ENCODE measurements at places on chromosomes 7 and 10.

- no peak for DNase-seq
Measured at GRCh38 chr10:62501547-62501946, 127.4 kb downstream of the ZNF365 start.

DNA sequence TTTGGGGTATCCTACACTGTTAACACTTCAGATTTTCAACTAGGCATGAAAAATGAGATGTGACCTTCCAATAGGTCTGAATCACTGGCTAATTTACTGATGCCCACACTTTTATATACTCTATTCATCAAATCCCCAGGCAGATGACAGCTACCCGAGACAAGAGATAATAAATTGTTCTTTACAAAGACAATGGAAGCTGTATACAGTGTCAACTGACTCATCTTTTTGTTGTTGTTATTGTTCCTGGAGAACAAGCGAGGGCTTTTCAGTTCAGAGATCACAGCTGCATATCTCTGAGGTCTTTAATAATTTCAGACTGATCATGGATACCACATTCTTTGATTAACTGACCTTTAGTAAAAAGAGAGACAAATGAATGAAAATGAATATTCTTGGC lies 228.9 kb downstream of the SDHAF3 start:
- DNase-seq: no peak

DNA sequence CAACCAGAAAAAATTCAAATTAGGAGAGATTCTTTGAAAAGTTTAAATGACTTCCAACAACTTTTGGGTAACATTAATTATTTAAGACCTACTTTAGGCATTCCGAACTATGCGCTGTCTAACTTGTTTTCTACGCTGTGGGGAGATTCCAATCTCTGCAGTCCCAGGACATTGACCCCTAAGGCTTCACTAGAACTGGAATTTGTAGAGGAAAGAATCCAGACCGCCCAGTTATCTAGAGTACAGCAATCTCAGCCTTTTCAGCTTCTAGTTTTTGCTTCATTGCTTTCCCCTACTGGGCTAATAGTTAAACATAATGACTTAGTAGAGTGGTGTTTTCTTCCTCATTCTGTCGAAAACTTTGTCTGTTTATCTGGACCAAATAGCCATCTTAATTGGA lies 14.9 kb upstream of the DDC start:
- no peak for DNase-seq

GRCh38 chr7:47333959-47334358 lies 248.0 kb downstream of the TNS3 start:
- DNase-seq: no peak

- no peak for DNase-seq
Measured at GRCh38 chr10:4545062-4545461, 280.9 kb upstream of the AKR1E2 start.

GRCh38 chr10:91411621-91412020 lies 1.5 kb downstream of the HECTD2 start:
- DNase-seq: no peak

- no peak for DNase-seq
Measured at GRCh38 chr10:128721963-128722445, 595.8 kb upstream of the MKI67 start.

- no peak for DNase-seq
Measured at GRCh38 chr7:134548877-134549276, at the start of gene AKR1B15. TSS of gene AKR1B15 (plus strand) at chr7:134549110. CDS start at chr7:134564620, 15,510 bp downstream.

DNA sequence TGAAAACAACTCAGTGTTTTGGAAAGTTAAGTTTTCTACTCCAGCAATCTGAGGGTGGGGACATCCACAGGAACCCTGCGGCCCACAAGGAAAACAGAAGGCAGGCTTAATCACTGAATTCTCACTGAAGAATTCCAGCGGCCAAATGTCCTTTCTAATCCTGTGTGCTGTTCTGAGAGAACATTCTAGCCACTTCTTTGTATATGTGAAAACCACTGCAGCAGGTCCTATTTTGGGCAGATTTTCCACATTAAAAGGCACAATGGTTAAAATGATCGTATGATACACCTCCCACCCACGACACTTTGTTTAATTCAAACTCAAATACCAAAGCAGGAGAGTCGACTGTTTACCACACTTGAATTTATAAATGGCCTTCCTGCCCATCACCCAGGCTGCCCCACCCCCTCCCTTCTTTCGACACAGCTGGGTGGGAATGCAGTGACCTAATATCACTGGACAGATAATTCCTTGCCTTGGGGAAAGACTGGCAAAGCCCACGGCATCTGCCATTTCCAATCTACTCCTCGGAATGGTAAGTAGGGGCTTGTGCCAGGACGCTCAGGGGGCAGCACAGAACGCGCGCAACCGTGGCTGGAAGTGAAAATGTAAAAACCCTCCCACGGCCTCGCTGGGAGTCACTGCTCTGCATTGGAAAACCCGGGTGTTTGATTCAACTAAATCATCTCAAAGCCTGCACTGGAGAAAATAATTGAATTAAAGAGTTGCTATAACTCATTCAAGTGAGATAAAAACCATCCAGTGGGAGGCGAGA lies 67.0 kb downstream of the CTBP2 start:
- DNase-seq: no peak

DNA sequence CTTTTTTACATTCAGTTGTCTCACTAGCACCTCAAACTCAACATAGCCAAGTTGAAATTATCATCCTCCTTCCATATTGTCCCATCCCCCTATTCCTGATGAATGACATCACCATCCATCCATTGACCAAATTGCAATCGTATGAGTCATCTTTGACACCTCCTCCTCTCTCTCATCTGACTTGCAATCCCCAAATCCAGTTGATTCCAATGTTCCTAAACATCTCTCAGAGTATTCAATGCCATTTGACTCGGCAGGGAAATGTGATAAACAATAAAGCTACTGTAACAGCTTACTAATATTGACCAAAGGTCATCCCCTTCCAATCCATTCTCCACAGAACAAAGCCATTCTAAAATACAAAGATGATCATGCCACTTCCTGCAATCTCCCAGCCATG lies 1047.8 kb downstream of the NRG3 start:
- no peak for DNase-seq

- DNase-seq: no peak
Measured at GRCh38 chr7:33760834-33761233, 144.5 kb upstream of the BMPER start.

- no peak for DNase-seq
Measured at GRCh38 chr10:126175641-126176262, 212.5 kb downstream of the ADAM12 start.

- no peak for DNase-seq
Measured at GRCh38 chr7:27064661-27065060, 31.1 kb downstream of the HOXA1 start.

GRCh38 chr7:106865130-106866041 lies at the start of gene PIK3CG:
TSS of gene PIK3CG (plus strand) at chr7:106865282. CDS start at chr7:106867562, 2,280 bp downstream.
- no peak for DNase-seq

- DNase-seq: no peak
Measured at GRCh38 chr10:63707254-63707910, 186.2 kb downstream of the REEP3 start.

DNA sequence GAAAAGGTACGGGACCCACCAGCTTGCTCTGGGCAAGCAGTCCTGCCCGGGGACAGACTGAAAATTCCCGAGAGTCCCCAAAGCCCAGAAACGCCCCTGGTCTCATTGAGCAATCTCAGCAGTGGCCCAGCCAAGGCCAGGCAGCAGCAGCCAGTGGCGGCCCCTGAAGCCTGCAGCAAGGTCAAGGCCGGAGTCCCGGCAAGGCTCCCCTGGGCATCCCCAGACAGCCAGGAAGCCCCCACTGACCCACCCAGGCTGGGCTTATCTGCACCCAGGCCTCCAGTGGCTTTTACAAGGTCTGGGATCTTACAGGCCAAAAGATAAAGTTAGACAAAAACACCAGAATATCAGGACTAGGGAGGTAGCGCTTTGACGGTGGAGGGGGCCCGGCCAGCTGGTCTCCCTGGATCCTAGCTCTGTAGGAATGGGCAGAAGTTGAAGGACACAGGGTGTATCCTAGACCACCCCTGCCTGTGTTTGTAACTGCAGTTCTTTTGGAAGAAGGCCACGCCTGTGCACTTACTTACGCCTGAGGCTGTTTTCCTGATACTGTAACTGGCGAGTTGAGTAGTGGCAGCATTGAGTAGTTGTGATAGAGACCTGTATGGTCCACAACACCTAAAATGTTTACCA lies 130.5 kb upstream of the NPS start:
- no peak for DNase-seq
